Naive B cell (primary cell): ENCODE measurements at places on chromosomes 7 and 10.

DNA sequence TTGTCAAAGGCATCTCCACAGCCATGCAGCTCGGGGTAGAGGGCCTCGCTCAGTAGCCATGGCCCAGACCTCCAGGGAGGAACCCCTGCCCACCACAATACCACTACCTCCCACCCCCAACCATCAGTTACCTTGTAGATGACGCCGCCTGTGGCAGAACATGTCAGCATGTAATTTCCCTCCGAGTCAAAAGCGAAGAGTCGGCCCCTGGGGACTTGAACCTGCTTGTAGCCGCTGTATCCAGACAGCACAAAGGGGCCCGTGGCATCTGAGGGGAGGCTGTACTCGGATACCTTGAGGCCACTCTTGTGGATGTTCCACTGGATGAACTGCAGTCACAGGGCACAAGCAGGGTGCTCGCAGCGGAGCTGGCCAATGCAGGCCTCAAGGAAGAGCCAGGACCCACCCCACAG lies 16.3 kb upstream of the CYREN start:
- H3K27me3 ChIP-seq = no peaks in the 10 kb centered on the region
- no peak overlapping the region for H3K27ac ChIP-seq
- no peak overlapping the region for H3K4me3 ChIP-seq
- H3K4me1 ChIP-seq = peaks cover 12% of the 10 kb centered on the region
- peaks cover 60% of the 10 kb centered on the region for H3K36me3 ChIP-seq
- DNase-seq = no peak

- H3K4me1 ChIP-seq = peaks cover 62% of the 10 kb centered on the region
- no peaks in the 10 kb centered on the region for H3K36me3 ChIP-seq
- peak overlapping the region; percentile 97 for H3K27ac ChIP-seq
These were observed 53.7 kb upstream of the KDM7A start for GRCh38 chr7:140230516-140230860.

DNA sequence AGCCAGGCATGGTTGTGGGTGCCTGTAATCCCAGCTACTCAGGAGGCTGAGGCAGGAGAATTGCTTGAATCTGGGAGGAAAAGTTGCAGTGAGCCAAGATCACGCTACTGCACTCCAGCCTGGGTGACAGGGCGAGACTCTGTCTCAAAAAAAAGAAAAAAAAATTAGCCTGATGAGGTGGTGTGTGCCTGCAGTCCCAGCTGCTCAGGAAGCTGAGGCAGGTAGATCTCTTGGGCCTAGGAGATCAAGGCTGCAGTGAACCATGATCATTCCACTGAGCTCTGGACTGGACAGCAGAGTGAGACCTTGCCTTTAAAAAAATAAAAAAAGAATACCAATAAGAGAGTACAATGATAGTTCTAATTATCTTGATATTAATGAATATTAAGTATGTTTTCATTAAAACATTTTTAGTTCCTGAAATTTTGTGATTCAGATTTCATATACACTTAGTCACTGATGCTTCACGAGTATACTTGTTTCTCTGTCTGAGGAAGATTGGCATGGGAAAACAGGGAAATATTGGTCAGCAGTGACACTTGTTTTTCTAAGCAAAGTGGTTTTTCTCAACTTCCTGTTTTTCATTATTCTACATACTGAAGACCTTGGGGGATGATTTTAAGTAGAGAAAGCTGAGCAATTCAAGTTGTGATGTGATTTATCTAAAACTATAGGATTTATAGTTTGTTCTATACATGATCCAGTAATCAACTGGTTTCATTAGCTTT lies 76.8 kb downstream of the ADK start:
- peak overlapping the region; percentile 90 for H3K27ac ChIP-seq
- H3K4me3 ChIP-seq = peak overlapping the region; percentile 82

GRCh38 chr10:121831777-121832176 lies 96.1 kb downstream of the ATE1 start:
- DNase-seq = no peak
- H3K27me3 ChIP-seq = no peaks in the 10 kb centered on the region
- H3K4me3 ChIP-seq = no peak overlapping the region
- peaks cover 28% of the 10 kb centered on the region for H3K36me3 ChIP-seq
- H3K27ac ChIP-seq = no peak overlapping the region
- H3K4me1 ChIP-seq = peaks cover 16% of the 10 kb centered on the region

GRCh38 chr7:43692582-43693373 lies 36.5 kb downstream of the COA1 start:
- H3K27ac ChIP-seq = peak overlapping the region; percentile 8
- H3K4me1 ChIP-seq = peaks cover 33% of the 10 kb centered on the region
- DNase-seq = no peak
- H3K36me3 ChIP-seq = peaks cover 3% of the 10 kb centered on the region

GRCh38 chr10:97782455-97783228 lies 10.8 kb upstream of the SFRP5 start:
- H3K27ac ChIP-seq = no peak overlapping the region
- no peaks in the 10 kb centered on the region for H3K4me1 ChIP-seq
- H3K27me3 ChIP-seq = no peaks in the 10 kb centered on the region
- H3K4me3 ChIP-seq = no peak overlapping the region
- no peak for DNase-seq
- H3K36me3 ChIP-seq = no peaks in the 10 kb centered on the region

GRCh38 chr10:101140084-101140949 lies 9.2 kb downstream of the TLX1 start:
- peaks cover 34% of the 10 kb centered on the region for H3K4me1 ChIP-seq
- H3K27me3 ChIP-seq = peaks cover 90% of the 10 kb centered on the region
- no peak for DNase-seq
- H3K4me3 ChIP-seq = peak overlapping the region; percentile 24
- peak overlapping the region; percentile 20 for H3K27ac ChIP-seq

GRCh38 chr10:7027913-7028808 lies 382.7 kb downstream of the SFMBT2 start:
- no peaks in the 10 kb centered on the region for H3K27me3 ChIP-seq
- no peak overlapping the region for H3K27ac ChIP-seq
- no peak overlapping the region for H3K4me3 ChIP-seq
- no peak for DNase-seq

DNA sequence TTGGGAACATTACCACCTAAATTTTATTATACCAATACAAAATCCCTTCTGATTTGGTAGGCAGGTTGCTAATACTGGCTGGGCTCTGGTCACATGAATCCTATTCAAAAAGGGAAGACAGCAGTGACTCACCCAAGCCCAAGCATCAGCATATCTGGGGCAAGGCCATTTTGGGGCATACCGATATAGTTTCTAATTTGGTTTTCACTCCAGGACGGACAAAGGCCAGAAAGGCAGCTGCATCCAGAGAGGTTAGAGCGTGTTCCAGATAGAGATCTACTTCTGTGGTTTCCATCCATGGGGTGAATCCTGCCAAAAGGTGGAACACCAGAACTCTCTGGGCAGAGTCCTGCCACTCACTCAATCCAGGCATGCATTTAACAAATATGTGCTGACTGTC lies 335.8 kb downstream of the ELMO1 start:
- H3K4me3 ChIP-seq = no peak overlapping the region
- peaks cover 56% of the 10 kb centered on the region for H3K4me1 ChIP-seq
- H3K27me3 ChIP-seq = no peaks in the 10 kb centered on the region
- H3K36me3 ChIP-seq = peaks cover 27% of the 10 kb centered on the region

DNA sequence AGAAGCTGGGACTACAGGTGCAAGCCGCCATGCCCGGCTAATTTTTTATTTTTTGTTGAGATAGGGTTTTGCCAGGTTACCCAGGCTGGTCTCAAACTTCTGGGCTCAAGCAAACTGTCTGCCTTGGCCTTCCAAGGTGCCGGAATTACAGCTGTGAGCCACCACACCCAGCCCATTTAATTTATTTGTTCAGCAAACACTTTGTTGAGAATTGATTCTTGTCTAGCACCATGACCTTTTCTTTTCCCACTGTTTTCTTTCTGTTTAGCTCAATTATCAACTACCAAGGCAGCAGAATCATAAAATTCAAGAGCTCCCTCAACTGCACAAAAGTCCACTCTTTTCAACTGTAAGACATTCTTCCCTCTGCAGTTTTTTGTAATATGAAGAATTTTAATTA lies 47.8 kb upstream of the PARD3 start:
- H3K27ac ChIP-seq = no peak overlapping the region
- no peaks in the 10 kb centered on the region for H3K36me3 ChIP-seq
- H3K4me1 ChIP-seq = no peaks in the 10 kb centered on the region
- no peak overlapping the region for H3K4me3 ChIP-seq
- DNase-seq = no peak

- no peak overlapping the region for H3K4me3 ChIP-seq
- H3K27me3 ChIP-seq = no peaks in the 10 kb centered on the region
- DNase-seq = no peak
- no peaks in the 10 kb centered on the region for H3K36me3 ChIP-seq
- no peak overlapping the region for H3K27ac ChIP-seq
- no peaks in the 10 kb centered on the region for H3K4me1 ChIP-seq
These were observed 421.1 kb upstream of the SORCS1 start for GRCh38 chr10:107585630-107586029.

GRCh38 chr10:78688901-78689583 lies 379.7 kb upstream of the ZMIZ1 start:
- no peaks in the 10 kb centered on the region for H3K4me1 ChIP-seq
- no peaks in the 10 kb centered on the region for H3K36me3 ChIP-seq
- H3K27ac ChIP-seq = no peak overlapping the region
- no peak for DNase-seq
- H3K27me3 ChIP-seq = peaks cover 47% of the 10 kb centered on the region

- H3K4me1 ChIP-seq = peaks cover 19% of the 10 kb centered on the region
- peaks cover 12% of the 10 kb centered on the region for H3K27me3 ChIP-seq
- H3K36me3 ChIP-seq = no peaks in the 10 kb centered on the region
- H3K4me3 ChIP-seq = no peak overlapping the region
- no peak for DNase-seq
- no peak overlapping the region for H3K27ac ChIP-seq
These were observed 3.0 kb upstream of the NAMPT start for GRCh38 chr7:106287786-106288185.

DNA sequence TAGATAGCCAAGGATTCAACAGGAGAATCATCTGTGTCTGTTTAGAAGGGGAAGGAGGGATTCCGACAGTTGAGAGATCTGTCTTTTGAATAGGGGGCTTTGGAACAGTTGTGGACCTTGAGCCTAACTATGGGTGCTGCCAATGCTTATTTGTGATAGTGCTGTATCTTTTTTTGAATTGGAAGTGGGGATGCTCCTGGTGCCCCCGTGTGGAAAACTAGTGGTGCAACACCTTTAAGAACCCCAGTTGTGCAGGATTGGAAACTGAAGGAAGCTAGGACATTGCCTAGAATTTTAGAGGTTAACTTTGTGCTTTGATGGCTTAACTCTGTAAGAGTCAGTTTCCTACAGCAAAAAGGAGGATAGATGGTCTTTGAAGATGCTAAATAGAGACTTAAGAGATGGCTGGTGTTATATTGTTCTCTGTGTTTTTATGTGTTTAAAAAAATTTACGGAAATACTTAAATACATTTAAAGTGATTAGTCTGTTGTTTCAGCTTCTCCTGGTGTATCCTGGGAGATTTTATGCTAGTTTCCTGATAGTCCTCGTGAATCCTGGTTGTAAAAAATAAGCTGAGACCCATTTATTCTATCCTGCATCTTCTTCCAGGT lies 69.3 kb downstream of the AP3M1 start:
- no peaks in the 10 kb centered on the region for H3K27me3 ChIP-seq
- no peak overlapping the region for H3K4me3 ChIP-seq
- no peak overlapping the region for H3K27ac ChIP-seq
- peaks cover 17% of the 10 kb centered on the region for H3K4me1 ChIP-seq

DNA sequence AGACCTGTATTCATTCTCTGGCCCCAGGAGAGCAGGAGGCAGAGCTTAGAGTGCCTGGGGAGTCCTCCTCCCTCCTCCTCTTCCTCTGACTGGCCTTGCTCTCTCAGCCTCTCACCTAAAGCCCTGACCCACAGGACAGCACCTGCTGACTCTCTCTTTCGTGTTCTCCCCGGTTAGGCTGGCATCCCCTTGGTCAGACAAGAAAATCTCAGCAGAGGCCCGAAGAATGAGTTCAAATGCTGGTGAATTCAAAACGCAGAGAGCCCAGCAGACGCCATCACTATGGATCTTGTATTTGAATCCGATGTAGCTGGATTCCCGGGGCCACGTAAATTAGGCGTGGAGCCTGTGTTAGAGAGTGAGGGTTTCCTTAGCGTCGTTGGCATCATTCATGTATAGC lies 255.3 kb downstream of the KLF6 start:
- no peak overlapping the region for H3K27ac ChIP-seq
- no peak overlapping the region for H3K4me3 ChIP-seq
- no peaks in the 10 kb centered on the region for H3K4me1 ChIP-seq

GRCh38 chr10:100529475-100530298 lies at the start of gene NDUFB8:
Gene NDUFB8, minus strand, starts transcription at chr10:100529871. Its CDS starts 20 bp downstream, at chr10:100529851.
- H3K27ac ChIP-seq = peak within 1 kb of the TSS; percentile 99
- peaks cover 9% of the 10 kb centered on the region for H3K36me3 ChIP-seq
- peak within 1 kb of the TSS; percentile 99 for H3K4me3 ChIP-seq
- peak; percentile 77 for DNase-seq
- peaks cover 45% of the 10 kb centered on the region for H3K4me1 ChIP-seq
- no peaks in the 10 kb centered on the region for H3K27me3 ChIP-seq

GRCh38 chr7:34091321-34091917 lies 186.1 kb downstream of the BMPER start:
- H3K4me1 ChIP-seq = no peaks in the 10 kb centered on the region
- DNase-seq = no peak
- H3K27me3 ChIP-seq = no peaks in the 10 kb centered on the region

DNA sequence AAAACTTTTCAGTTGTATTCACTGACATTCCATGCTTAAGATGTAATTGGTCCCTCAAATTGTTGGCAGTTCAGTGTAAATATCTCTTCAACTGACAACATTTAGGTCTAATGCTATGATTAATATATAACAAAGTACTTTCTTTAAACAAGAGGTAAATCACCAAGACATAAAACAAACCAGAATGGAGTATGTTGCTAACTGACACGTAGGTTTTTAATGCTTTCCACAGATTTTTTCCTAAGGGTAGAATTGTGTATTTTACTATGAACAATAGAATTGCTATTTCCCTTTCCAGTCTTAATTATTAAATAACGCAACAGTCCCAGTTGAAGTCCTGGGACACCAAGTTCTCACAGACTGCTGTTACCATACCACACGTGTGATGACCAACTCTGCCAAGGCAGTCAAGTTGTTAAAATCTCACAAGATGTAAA lies 4.1 kb downstream of the JCAD start:
- peaks cover 8% of the 10 kb centered on the region for H3K4me1 ChIP-seq
- no peaks in the 10 kb centered on the region for H3K36me3 ChIP-seq
- no peak overlapping the region for H3K27ac ChIP-seq
- H3K4me3 ChIP-seq = no peak overlapping the region
- peaks cover 31% of the 10 kb centered on the region for H3K27me3 ChIP-seq

GRCh38 chr7:124462249-124462648 lies 303.3 kb downstream of the GPR37 start:
- H3K36me3 ChIP-seq = no peaks in the 10 kb centered on the region
- no peak overlapping the region for H3K27ac ChIP-seq
- DNase-seq = no peak
- no peaks in the 10 kb centered on the region for H3K4me1 ChIP-seq
- no peak overlapping the region for H3K4me3 ChIP-seq
- H3K27me3 ChIP-seq = no peaks in the 10 kb centered on the region

DNA sequence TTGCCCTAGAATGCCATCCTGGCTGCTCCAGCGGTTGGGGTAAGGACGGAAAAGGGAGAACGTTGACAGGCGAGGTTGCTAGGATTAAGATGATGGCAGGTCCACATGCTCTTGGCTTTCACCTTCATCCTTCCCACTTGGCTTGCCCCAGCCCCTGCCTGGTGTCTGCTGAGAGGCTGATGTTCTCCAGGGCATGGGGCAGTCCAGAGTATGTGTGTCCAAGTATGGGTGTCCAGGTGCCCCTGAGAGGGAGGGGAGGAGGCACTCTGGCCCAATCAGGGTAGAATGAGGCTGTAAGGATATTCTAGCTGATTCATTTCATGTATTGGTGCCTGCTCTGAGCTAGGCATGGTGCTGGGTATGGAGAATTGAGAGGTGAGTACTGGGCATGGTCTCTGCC lies 12.6 kb downstream of the NEURL1 start:
- no peaks in the 10 kb centered on the region for H3K4me1 ChIP-seq
- no peak overlapping the region for H3K4me3 ChIP-seq
- no peak overlapping the region for H3K27ac ChIP-seq
- peaks cover 20% of the 10 kb centered on the region for H3K27me3 ChIP-seq
- no peak for DNase-seq
